ENCODE measurements at places on chromosomes 2 and 18.

DNA sequence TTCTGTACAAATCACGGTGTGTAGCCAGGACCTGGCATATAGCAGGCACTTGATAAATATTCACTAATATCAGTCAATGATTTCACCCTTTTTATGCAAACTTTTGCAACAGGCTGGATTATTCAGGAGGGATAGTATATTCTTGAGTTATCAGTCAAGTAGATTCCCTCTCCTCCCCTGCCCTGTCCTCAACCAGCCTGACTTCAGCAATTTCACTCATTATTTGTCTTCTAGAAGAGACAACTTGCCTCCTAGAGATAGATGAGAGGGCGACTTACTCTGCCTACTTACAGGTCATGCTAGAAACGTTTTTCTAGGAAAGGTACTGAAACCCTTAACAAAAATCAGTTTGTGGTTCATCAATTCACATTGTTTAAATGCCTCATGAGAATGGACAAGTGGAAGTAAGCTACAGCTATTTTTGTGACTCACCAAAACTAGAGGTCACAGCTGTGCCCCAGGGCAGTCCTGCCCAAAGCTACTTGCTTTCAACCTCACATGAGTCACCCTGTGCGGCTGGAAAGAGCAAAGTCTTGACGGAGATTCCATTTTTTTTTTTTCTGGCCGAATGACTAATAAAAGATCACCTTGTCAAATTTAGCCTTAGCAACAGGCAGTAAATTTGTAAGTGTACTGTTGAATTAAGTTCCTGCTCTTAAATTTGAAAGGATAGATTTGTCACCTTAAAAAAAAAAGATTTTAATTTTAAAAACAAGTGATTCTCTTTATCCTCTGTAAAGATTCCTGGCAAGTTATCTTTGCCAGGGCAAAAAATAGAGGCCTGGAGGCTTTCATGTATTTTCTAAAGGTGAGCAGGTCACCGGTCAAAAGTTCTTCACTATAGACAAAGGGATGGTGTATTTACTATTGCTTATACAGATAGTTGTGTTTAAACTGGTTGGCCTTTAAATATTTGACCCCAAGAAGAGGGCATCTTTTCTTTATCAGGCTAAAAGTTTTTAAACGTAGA, 109.0 kb upstream of the SLC35G4 start:
- DNase-seq: no peak

DNA sequence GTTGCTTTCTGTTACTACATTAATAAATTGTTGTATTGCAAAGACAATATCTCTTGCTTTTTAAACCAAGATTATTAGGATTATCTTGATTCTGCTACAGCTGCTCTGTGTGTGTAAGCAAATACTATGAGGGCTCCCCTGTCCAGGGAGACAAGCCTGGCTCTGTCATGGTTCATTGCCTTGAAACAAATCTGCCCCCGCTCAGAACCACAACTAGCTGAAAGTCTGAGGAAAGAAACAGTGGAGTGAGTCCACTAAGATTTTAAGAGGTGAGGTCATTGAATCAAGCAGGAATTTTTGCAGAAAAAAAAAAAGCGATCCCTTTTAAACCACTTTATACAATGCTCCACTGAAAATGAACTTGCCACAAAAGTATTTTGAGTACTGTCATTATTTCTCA, 30.8 kb upstream of the LRRTM4 start:
- DNase-seq: no peak

GRCh38 chr18:1012775-1013174, 108.1 kb downstream of the ADCYAP1 start:
- no peak for DNase-seq

DNA sequence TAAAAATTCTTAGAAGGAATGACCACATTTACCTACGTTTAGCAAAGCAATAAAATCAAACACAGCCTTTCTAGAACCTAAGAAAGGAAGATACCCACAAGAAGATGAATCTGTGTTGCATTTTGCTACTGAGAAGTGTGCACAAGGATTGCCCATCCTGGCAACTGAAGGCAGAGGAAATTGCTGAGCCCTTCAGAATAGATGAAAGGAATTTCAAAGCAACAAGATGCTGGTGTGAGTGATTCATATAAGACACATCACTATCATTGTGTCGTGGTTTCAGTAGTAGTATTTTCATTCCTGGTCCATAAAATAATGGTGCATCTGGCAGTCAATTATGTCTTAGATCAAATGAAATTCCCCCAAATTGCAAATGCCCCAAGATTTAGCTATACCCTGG, 48.4 kb upstream of the ANKRD44 start:
- no peak for DNase-seq

- no peak for DNase-seq
Observed at GRCh38 chr2:152336854-152337510, 2.0 kb downstream of the FMNL2 start.

DNA sequence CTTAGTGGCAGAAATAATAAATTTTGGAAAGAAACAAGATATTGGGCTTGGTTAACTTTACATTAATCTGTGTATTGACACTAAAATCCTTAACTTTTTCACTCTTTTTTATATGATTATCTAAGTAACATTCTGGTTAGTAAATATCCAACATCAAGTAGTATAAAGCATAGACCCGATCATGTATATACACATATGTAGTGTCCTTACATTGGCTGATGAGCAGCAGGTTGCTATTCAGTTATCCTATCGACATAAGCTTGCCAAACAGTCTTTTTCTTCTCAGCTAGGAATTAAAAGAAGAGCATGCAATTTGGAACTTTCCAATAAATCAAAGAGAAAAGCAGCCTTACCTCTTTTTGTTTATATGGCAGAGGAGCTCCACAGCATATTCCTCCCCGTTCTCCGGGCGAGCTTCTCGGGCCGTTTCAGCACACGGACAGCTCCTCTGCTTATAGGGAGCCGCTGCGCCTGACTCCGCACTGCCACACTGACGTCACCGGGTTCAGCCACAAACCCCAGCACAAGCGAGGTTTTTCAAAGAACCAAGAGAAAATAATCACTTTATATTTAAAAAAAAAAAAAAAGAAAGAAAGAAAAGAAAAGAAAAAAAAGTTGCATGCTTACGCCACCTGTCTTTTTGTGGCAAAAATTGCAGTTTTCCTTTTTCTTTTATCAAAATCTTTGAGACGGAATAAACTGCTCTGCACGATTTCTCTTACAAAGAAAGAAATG, at the start of gene SCG2:
Gene SCG2, minus strand, starts transcription at position 430 of the 735 bp plus-strand sequence. CDS start 3,079 bp downstream, outside the sequence.
- DNase-seq: no peak

DNA sequence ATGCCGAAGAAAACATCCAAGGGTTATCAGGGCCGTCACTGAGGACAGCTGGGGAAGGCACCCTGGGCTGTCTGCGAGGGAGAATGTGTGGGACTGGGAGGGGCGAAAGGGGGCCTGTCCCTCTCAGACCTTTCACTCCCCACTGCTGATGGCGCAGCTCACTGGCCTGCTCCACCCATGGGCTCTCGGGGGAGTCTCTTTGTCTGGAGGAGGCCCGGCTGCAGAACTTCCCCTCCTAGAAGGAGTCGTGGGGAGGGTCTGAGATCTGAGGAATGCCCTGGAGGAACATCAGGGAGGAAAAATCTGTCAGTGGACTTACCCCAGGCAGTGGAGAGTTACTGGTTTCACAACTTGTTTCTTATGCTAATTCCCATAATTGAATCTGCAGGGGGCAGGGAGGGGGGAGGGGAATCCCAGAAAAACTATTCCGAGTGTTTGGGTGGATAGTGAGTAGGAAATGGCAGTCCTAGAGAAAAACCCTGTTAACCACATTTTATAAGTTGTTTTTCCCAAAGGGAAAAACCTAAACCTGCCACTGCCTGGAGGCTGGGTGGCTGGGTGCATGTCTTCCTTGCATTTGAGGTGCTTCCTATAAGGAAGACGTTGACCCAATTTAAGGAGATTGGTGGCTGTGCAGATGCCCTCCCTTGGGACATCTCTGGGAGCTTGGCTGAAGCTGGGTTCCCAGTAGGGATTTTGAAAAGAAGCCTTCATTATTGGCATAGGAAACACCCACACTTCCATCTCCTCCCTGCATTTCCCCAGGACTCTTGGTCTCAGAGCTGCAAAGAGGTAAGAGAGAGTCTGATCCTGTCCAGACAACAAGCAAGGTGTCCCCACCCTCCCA, 11.7 kb upstream of the SEMA4C start:
- DNase-seq: no peak

DNA sequence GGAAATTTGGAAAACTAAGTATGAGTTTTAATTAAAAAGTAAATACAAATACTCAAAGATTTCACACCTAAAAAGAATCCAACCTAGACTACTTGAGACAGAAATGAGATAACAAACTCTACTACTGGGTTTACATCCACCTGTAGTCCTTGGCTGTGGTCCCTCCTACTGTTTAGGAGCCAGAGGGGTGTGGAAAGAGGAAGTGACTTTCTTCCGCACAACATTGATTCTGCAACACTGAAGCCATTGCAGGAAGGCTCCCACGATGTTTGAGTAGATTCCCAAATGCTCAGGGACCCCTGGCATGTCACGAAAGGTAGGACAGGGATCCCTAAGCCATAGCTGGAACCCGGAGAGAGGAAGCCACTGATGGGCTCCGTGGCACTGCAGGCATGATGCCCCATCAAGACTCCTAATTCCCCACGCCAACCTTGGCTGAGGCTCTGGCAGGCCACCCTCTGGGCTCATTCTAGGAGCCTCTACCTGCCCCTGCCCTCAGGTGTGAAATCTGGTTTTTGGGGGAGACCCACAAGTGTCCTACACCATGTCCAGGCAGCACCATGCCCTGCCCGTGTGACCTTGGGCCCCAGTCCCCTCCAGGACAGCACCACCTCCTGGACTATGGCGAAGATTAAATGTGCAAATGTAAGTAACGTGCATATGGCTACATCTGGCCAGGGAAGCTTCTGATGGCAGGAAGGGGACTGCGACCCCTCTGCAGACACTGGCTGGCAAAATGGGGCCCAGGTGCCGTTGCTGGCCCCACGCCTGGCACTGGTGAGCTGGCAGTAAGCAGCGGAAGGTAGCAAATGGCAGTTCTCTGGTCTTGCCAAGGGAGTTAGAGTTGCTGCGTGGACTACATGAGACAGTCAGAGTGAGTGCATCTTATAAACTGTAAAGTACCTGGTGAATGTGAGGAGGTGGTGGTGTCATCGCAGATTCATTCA, 38.2 kb upstream of the MAL start:
- no peak for DNase-seq

GRCh38 chr2:142873831-142874287, 3.6 kb upstream of the KYNU start:
- DNase-seq: no peak

GRCh38 chr2:219335373-219335786, 2.8 kb upstream of the RESP18 start:
- no peak for DNase-seq

GRCh38 chr2:233793465-233794127, 15.5 kb downstream of the MROH2A start:
- DNase-seq: no peak

DNA sequence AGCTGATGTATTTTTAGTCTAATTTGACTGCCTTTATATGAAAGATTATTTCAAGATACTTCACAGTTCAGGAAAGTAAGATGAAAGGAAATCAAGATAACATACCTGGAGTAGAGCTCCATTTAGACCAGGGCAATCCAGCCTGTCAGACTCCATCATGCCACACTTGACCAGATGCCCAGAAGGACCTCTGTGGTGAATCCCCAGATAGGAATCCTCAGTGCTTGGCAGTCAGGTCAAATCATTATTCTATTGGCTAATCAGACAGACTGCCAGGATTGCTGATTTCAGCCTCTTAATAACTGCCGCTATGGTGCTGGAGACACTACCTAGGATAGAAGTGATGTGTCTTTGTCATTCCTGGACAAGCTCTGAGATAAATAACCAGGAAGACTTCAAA, 404.2 kb downstream of the STK39 start:
- no peak for DNase-seq

DNA sequence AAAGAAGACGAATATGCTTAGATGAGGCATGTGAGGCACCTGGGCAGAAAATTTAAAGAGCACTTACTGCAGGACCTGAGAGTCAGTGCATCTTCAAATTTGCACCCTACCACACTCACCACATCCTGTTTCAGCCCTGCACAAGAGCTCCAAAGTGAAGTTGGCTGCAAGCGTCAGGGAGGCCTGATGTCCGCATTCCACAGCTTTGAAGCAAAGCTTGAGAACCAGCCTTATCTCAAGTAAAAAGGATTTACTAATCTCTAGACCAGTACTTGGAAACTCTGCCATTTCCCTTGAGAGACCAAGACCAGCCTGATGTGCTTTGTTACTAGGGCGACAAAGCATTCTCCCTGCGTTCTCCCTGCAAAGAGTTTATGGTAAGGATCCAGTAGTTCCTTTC, 3.4 kb upstream of the ASNSD1 start:
- DNase-seq: no peak

DNA sequence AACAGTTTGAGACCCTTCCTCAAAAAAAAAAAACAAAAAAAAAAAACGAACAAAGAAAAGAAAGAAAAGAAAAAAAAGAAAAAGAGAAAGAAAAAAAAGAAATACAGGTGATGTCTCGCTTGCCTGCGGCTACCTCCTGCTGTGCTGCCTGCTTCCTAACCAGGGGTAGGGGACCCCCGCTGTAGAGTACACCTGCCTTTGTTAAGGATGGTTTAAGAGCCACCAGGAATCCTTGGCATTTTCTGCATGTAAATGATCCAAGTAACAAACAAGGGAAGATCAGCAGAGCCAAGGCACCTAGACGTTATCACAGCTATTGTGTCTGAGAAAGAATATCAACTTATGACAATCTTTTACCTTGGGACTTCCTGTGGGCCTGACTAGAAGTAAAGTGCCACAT, 856.8 kb upstream of the GCFC2 start:
- DNase-seq: no peak

GRCh38 chr18:44837482-44838180, 156.9 kb downstream of the SETBP1 start:
- DNase-seq: no peak

DNA sequence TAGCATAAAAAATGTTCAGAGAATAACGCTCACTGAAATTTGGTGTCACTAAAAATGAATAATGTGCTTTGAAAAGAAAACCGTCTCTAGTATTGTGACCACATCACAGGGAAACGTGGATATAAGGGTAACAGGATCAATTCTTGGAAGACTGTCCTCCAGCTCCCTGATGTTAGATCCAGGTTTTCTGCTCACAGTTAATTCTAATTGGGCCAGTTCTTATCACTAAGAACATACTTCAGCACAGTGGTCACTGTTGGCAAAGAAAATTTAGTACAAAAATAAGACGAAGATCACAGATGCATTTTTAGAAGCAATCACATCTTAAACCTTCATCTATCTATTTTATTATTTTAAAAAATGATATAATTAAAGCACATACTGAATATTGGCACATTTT, 57.0 kb upstream of the CD226 start:
- DNase-seq: no peak

GRCh38 chr18:74229005-74229404, 62.8 kb downstream of the CYB5A start:
- DNase-seq: no peak

DNA sequence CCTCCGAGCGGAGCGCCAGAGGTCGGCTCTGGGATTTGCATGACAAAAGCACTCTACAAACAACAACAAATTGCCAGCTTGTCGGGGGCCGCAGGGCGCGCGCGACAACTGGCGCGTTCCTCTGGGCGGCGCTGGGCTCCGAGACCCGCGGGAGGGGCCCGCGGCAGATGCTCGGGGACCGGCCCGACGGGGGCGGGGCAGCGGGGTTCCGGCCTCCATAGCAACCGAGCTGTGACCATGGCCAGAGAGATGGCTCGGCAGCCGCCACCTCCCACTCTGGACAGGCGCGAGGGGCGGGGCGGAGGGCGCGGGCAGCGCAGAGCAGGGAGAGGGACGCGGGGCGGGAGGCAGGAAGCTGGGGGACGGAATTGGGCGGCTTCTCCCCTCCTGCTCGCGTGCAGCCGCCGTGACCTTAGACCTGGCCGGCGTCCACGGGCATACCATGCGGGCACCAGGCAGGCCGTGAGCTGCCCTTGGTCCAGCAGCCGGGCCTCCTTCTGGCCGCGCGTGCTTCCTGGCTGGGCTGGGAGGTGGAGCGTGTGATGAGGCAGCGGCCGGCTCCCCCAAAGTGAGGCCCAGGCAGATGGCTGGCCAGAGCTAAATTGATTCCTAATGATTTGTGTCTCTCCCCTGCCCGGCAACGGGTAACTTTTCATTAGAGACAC, 171.5 kb downstream of the CELF4 start:
- DNase-seq: no peak
